Fibroblast of lung (primary cell): ENCODE measurements at places on chromosomes 5 and 9. TPM values are rescaled to one million over a fixed set of nuclear protein-coding genes. Genes with fewer than 3 reads are reported as not detected.
A peak's percentile ranks its signal among the peaks of the same experiment; 100 is the strongest.

The DELE1 gene
- 34.0 and 40.5 TPM in 2 replicates for polyA plus RNA-seq

GRCh38 chr5:40171971-40172370 is 507.7 kb upstream of the PTGER4 start:
- peak; percentile 50 for DNase-seq
- H3K27me3 ChIP-seq: no peaks in the 10 kb centered on the region
- H3K4me3 ChIP-seq: no peak overlapping the region
- no peak overlapping the region for H3K27ac ChIP-seq
- H3K36me3 ChIP-seq: no peaks in the 10 kb centered on the region
- H3K4me1 ChIP-seq: no peaks in the 10 kb centered on the region

- no peak overlapping the region for H3K4me3 ChIP-seq
- peaks cover 26% of the 10 kb centered on the region for H3K4me1 ChIP-seq
- H3K27ac ChIP-seq: no peak overlapping the region
- DNase-seq: peak; percentile 83
- no peaks in the 10 kb centered on the region for H3K36me3 ChIP-seq
These were observed 56.7 kb downstream of the ARHGAP26 start for GRCh38 chr5:142826741-142827492.

- H3K4me1 ChIP-seq: no peaks in the 10 kb centered on the region
- H3K27me3 ChIP-seq: no peaks in the 10 kb centered on the region
- no peak overlapping the region for H3K27ac ChIP-seq
- no peak for DNase-seq
- no peaks in the 10 kb centered on the region for H3K36me3 ChIP-seq
These were observed 44.3 kb upstream of the HSPB3 start for GRCh38 chr5:54411176-54411575.

The CD72 gene
- polyA plus RNA-seq: 0.64 and 1.00 TPM in 2 replicates

DNA sequence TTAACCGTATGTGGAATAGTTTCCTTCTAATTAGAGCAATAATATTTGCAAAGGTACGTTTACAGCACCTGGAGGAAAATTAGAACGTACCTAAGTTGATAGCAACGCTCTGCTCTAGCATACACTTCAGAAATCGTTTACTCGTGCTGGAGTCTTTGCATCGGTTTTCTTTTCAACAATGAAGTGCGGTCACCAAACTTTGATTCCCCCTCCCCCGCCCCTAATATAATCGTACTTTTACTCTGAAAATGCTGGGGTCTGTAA is 506 bp downstream of the ADAMTS19 start:
- no peaks in the 10 kb centered on the region for H3K36me3 ChIP-seq
- H3K4me3 ChIP-seq: peak overlapping the region; percentile 53
- no peaks in the 10 kb centered on the region for H3K4me1 ChIP-seq
- H3K27ac ChIP-seq: no peak overlapping the region

GRCh38 chr5:132211787-132212186 is 15.9 kb downstream of the P4HA2 start:
- no peak overlapping the region for H3K27ac ChIP-seq
- H3K27me3 ChIP-seq: no peaks in the 10 kb centered on the region
- H3K4me1 ChIP-seq: peaks cover 9% of the 10 kb centered on the region
- no peak overlapping the region for H3K4me3 ChIP-seq
- peaks cover 24% of the 10 kb centered on the region for H3K36me3 ChIP-seq

DNA sequence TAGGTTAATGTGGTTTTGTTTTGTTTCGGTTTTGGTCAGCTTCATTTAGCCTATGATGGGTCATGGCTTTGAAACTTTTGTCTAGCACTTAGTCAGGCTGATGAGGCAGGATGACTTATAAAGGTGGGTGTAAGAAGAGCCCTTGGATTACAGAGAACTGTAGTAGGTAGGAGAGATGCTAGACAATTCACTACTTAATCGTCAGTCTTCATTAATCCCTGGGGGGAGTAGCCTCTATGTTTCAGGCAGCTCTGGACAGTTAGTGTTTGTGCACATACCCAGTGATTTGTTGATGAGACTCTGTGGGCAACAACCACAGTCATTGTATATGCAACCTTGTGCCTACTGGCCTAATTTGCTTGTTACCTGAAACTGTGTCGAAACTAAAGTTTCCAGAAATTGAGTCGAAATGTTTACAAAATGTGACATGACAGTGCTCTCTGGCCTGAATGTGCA is 113.3 kb downstream of the MTREX start:
- DNase-seq: no peak
- peaks cover 12% of the 10 kb centered on the region for H3K4me1 ChIP-seq
- peaks cover 6% of the 10 kb centered on the region for H3K36me3 ChIP-seq

DNA sequence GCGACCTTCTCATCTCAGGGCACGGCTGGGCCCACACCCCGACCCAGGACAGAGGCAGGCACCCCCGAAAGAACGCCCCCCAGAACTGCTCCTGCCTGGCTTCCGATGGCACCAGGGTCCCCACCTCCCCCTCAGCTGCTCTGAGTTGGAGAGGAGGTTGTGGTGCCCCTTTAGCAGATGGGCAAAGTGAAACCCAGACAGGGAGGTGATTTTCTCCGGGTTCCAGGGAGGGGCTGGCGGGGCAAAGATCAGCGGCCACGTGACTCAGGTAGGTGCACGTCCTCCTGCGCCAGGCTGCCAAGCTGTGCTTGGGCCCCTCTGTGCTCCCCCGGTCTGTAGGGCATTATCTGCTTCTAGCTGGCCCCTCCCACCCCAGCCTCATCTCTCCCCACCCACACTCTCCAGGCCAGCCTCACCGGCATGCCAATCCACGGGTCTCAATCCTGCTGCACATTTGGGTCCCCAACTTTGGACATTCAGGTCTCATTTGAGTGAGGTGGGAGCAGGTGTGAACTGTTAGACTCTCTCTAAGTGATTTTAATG is 85.1 kb upstream of the RAPGEF1 start:
- H3K4me3 ChIP-seq: no peak overlapping the region
- no peak overlapping the region for H3K27ac ChIP-seq
- H3K36me3 ChIP-seq: no peaks in the 10 kb centered on the region

DNA sequence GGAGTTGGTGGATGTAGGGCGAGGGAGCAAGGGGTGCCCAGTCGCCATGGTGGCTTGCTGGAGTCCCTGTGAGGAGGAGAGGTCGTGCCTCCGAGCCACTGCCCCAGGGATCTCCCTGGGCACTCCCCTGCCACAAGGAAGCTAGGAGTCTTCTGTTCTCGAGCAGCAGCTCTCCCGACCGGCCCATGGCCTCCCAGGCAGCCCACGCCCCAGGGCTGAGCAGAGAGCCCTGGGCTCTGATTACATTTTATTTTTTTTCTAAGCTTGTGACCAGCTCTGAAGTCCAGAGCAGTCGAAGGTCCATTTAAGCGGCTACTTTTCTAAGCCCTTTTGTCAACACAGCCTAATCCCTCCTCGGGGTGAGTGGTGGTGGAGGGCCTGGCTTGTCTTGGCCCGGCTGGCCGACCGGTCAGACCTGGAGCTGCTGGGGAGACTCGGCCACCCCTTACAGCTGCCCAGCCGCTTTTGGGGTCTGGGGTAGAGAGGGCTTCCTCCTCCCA is 2.1 kb downstream of the RXRA start:
- H3K4me1 ChIP-seq: peaks cover 24% of the 10 kb centered on the region
- DNase-seq: no peak
- H3K36me3 ChIP-seq: no peaks in the 10 kb centered on the region
- H3K4me3 ChIP-seq: peak overlapping the region; percentile 50
- peak overlapping the region; percentile 84 for H3K27ac ChIP-seq

DNA sequence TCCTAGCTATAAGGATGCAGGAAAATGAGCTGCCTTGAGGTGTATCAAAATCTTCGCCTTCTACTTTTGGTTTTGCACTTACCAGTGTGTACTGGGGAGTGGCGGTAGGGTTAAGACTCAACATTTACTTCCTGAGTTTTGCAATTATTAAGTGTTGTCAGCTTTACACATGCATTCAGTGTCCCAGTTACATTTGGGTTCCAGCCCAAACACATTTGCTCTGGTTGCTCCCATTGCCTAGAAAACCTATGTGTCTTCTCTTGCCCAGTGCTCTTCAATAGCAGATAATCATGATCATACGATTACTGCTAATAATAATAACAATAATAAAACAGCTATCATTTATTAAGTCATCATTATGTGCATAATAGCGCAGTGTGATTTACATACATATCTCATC is 241.5 kb upstream of the PAPPA start:
- no peak overlapping the region for H3K27ac ChIP-seq
- H3K4me3 ChIP-seq: no peak overlapping the region
- DNase-seq: no peak
- H3K4me1 ChIP-seq: peaks cover 3% of the 10 kb centered on the region
- no peaks in the 10 kb centered on the region for H3K27me3 ChIP-seq

The PCDHB12 gene
- 0.02 and 0.27 TPM in 2 replicates for polyA plus RNA-seq

GRCh38 chr9:107312376-107313050 is 29.4 kb downstream of the RAD23B start:
- H3K27me3 ChIP-seq: no peaks in the 10 kb centered on the region
- peak; percentile 49 for DNase-seq
- H3K36me3 ChIP-seq: peaks cover 13% of the 10 kb centered on the region
- peaks cover 5% of the 10 kb centered on the region for H3K4me1 ChIP-seq

The STPG3 gene
- not detected in 2 replicates for polyA plus RNA-seq

The HMGXB3 gene
- polyA plus RNA-seq: 31.5 and 35.3 TPM in 2 replicates

DNA sequence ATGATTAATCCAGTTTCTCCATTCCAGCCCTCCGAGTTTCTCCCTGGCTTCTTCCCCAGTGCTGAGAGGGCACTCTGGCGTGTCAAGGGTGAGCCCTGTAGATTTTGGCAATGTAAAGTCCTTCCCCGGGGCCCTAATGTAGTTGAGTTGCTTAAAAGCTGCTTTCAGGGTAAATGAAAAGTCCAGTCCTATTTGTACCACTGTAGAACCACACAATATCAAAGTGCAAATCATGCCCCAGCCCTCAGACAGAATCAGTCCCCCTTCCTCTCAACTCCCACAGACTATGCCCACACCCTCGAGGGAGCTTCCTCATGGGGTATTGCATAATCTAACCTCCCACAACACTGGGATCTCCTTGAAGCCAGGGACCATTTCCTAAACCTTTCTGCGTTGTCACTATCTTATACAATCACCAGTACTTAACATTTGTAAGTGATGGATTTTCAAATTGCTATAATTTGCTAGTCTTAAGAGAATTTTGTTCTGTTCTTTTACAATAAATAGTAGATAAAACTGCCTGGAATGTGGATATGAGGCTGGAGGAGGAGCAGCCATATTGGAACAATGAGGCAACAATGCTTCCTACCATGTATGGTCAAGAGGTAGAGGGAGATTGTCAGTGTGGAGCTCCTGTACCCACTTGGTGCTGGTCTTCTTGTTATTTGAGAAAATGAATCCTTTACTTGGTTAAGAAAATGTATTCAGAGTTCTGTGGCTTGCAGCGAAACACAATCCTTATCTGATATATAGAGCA is 34.4 kb downstream of the ZNF366 start:
- no peak overlapping the region for H3K27ac ChIP-seq
- H3K4me3 ChIP-seq: no peak overlapping the region
- H3K27me3 ChIP-seq: no peaks in the 10 kb centered on the region
- H3K36me3 ChIP-seq: no peaks in the 10 kb centered on the region

DNA sequence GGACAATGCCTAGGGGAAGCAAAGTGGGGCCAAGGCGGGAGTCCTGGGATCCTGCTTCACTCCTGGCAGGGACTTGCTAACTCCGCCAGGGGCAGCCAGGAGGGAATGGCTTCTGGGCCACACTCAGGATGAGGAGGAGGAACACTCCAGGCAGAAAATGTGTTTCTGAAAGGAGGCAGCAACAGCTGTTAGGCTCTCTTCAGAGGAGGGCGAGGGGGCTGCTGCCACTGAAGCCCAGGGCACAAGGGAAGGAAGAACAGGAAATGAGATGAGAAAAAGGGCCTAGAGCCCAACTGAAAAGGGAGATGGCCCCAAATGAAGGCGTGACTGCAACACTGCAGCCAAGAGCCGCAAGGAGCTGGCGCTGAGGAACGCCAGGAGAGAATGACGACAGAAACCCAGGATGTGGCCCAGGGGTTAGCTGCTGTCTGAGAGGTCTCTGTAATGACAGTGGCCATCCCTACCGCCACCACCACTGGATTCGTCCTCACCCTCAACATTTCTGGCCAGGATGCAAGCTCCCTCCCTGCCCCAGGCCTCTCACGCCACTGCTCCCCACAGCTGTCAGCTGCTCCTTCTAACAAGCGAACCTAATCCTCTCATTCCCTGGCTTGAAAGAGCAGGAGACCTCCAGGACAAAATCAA is 15.8 kb downstream of the PSMB7 start:
- peak overlapping the region; percentile 81 for H3K27ac ChIP-seq
- H3K36me3 ChIP-seq: peaks cover 2% of the 10 kb centered on the region
- no peak overlapping the region for H3K4me3 ChIP-seq
- no peaks in the 10 kb centered on the region for H3K27me3 ChIP-seq
- DNase-seq: peak; percentile 75

DNA sequence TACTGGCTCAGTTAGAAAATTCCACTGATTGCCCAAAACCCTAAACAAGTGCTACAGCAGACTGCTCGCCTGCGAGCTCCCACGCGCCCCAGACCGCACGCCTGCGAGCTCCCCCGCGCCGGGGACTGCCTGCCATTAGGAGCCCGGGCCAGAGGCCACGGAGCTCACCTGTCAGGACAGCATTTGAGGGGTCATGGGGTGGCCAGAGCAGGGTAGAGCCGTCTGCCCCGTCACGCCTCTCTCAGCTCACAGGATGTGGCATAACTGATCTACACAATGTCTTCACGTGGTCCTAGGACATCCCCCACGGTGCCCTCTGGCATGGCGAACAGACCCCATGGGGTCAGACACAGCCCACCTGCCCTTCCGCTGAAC is 29.1 kb upstream of the LRRC14B start:
- H3K36me3 ChIP-seq: no peaks in the 10 kb centered on the region
- DNase-seq: no peak
- no peak overlapping the region for H3K4me3 ChIP-seq
- no peak overlapping the region for H3K27ac ChIP-seq
- no peaks in the 10 kb centered on the region for H3K4me1 ChIP-seq

The ACTBL2 gene
- polyA plus RNA-seq: 0.03 and 0.11 TPM in 2 replicates

- peaks cover 1% of the 10 kb centered on the region for H3K36me3 ChIP-seq
- no peak for DNase-seq
- H3K4me3 ChIP-seq: no peak overlapping the region
- no peaks in the 10 kb centered on the region for H3K27me3 ChIP-seq
These were observed 17.1 kb downstream of the TMEM8B start for GRCh38 chr9:35845824-35846771.
